ENCODE measurements at places on chromosomes 11 and 22.
A peak's percentile ranks its signal among the peaks of the same experiment; 100 is the strongest.

- no peak for DNase-seq
Observed at GRCh38 chr11:2548596-2548995, 103.8 kb downstream of the KCNQ1 start.

DNA sequence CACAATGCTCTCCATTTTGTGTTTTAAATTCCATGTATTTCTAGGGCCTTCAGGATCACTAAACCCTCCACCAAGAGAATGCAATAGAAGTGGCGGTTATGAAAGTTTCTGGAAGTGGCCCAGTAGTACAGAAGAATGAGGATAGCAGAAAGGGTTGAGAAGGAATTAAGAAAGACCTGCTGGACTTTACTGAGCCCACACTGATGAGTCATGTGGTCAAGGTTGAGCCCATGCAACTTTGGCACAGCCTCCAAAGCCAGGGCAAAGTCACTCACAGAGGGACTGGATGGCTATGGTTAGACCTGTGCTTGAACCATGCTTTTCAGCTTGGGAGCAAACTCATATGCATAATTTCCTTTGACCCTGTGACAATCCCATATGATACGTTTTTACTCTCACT, 102.9 kb upstream of the PLET1 start:
- peak; percentile 73 for DNase-seq

DNA sequence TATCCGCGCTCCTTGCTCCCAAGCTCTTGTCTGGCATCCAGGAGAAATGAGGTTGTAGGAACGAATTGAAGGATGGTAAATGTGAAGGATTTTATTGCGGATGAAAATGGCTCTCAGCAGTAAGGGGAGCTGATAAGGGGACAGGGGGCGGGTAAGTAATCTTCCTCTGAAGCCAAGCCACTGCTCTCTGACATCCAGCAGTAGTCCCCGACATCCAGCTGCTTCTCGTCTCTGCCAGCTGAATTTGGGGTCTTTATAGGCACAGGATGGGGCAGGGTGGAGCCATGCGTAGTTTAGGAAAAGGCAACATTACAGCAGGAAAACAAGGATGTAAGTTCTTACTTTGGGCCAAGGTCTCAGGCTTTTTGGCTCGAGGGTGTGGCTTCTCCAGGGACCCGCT, 1370.1 kb upstream of the RAG2 start:
- DNase-seq = no peak

GRCh38 chr11:30261821-30262220, 31.0 kb downstream of the FSHB start:
- no peak for DNase-seq

- no peak for DNase-seq
Observed at GRCh38 chr11:65920372-65920802, 1.2 kb downstream of the DRAP1 start.

DNA sequence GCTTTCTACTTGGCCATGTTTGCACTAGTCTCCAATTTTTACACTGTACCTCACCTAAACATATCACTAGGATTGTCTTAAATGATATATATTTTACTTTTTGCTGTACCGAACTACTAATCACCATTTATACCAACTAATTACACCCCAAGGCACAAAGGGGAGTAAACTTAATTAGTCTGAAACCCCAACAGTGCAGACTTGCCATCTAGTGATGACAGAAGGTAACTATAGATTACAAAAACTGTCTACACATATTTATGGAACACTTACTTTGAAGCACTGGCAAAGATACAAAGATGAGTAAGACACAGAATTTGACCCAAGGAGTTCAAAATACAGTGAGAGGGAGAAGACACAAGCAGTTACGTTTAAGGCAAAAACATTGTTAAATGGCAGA, 139.7 kb downstream of the CNTN5 start:
- no peak for DNase-seq

DNA sequence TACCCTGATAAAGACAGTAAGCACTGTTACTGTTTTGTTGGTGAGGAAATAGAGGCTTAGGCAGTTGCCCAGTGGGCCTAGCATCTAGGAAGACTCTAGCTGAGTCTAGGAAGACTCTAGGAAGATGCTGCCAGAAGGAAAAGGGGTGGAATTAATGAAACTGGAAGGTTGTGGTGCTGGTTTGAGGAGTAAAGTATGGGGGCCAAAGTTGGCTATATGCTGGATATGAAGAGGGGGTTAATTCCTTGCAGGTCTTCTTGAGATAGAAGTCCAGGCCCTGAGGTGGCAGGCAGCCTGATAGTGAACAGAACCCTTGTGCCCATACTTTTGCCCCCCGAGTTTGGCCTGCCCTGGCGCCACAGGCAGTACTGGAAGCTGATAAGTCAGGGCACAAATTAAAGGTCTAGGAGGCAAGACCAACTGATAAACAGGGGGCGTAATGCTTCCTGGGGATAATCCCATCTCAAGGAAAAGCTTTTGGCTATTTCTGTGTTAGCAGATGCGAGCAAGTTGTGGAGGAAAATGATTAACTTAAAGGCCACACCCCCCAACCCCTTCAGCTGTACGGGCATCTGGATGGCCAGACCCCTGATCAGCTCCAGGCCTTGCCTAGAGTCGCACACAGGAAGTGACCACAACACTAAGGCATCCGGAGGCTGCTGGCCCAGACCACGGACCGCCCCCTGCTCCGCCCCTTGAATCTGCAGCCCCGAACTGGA, 3.1 kb downstream of the ILK start:
- DNase-seq = peak; percentile 90

GRCh38 chr11:125971618-125972017, 25.8 kb downstream of the VSIG10L2 start:
- no peak for DNase-seq

GRCh38 chr11:114282488-114282887, 13.7 kb upstream of the NNMT start:
- DNase-seq = no peak

GRCh38 chr11:116800610-116801009, 8.9 kb upstream of the APOA5 start:
- DNase-seq = no peak
